ENCODE measurements at places on chromosomes 7 and 10.

- DNase-seq, result peak; percentile 84
Measured at GRCh38 chr7:140672382-140673062, at the start of gene ADCK2. ADCK2 (plus strand) TSS chr7:140672945; CDS start chr7:140673331, 386 bp downstream.

DNA sequence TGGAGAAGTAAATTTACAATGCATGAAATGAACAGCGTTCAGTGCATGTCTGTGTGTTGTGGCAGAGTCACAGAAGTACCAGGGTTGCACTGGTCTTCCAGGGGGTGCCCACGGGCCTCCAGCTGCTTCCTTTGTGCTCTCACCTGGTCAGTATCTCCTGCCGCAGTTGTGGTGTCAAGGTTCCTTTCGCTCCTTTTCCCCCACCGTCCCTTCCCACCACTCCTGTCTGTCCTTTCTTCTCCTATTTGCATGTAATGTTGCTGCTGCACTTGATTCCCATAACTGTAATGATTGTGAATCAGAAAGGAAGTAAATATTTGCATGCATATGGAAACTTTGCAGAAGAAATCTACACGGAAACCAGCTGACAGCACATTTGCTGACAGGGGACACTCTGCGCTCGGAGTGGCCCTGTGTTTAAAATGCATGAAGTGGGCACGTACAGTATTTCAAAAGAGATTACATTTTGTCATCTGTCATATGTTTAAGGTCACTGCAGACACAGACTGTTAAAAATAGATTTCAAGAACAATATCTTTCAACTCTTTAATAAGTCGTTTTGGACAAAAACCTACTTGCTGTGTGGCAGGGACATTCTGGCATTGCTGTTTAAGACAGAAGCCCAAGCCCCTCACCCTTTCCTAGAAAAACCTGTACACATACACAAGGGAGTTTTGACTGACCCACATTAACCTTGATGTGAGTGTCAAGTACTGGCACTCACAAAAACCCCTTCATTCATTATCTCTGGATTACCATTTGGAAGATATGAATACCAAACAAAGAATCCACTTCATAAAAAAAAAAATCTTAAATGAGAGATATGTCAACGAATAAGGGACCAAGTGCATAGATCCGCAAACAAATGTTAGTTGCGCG, 336.7 kb upstream of the KLF6 start:
- DNase-seq, result no peak

- DNase-seq, result peak; percentile 65
Measured at GRCh38 chr10:91034494-91035159, 113.7 kb upstream of the ANKRD1 start.

DNA sequence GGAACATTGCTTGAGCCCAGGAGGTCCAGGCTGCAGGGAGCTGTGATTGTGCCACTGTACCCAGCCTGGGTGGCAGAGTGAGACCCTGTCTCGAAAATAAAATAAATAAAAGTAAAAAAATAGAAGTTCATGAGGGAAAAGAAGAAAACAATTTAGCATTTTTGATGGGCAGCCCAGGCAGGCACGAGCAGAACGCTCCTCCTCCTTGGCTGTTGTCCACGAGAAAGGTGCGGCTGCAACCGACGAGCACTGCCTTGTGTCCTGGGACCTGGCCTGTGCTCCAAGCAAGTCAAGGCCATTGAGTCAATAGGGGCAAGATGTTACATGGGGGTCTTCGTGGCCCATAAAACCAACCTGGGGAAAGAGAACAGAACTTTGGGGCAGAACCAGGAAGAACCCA, 25.6 kb downstream of the EBF3 start:
- DNase-seq, result no peak

DNA sequence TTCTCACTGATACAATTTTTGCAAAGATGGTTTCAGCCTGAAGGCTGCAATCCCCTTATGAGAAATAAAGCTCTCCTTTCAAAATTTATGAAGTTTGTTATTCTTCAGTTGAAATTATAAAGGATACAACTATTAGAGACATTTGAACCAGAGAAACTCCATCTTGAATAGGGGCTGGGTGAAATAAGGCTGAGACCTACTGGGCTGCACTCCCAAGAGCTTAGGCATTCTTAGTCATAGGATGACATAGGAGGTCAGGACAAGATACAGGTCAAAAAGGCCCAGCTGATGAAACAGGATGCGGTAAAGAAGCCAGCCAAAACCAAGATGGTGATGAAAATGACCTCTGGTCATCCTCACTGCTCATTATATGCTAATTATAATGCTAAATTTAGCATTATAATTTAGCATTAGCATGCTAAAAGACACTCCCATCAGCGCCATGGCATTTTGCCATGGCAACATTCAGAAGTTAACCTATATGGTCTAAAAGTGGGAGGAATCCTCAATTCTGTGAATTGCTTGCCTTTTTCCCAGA, 22.4 kb upstream of the IFIT1B start:
- DNase-seq, result no peak

All from upper lobe of right lung (tissue), 1 donor.